ENCODE measurements at places on chromosomes 1 and 21.

GRCh38 chr1:29912425-29912824, 676.1 kb downstream of the PTPRU start:
- peak; percentile 55 for DNase-seq

DNA sequence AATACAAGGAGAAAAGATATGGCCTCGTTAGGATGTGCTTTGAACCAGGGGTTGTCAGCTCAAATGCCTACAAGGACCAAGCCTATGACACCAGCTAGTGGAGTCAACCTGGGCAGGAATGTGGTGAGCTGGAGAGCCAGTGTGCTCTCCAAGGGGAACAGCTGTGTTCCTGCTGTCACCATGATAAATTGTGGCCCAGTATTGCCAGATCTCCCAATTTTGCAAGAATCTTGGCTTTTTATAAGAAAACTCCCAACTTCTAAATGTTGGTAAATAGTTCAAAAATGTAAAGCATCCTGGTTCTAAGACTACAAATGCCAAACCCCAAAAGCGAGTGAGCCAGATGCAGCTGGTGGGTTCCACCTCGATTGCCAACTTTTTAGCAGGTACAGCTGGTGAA, 391.1 kb downstream of the PLPP3 start:
- DNase-seq = no peak

DNA sequence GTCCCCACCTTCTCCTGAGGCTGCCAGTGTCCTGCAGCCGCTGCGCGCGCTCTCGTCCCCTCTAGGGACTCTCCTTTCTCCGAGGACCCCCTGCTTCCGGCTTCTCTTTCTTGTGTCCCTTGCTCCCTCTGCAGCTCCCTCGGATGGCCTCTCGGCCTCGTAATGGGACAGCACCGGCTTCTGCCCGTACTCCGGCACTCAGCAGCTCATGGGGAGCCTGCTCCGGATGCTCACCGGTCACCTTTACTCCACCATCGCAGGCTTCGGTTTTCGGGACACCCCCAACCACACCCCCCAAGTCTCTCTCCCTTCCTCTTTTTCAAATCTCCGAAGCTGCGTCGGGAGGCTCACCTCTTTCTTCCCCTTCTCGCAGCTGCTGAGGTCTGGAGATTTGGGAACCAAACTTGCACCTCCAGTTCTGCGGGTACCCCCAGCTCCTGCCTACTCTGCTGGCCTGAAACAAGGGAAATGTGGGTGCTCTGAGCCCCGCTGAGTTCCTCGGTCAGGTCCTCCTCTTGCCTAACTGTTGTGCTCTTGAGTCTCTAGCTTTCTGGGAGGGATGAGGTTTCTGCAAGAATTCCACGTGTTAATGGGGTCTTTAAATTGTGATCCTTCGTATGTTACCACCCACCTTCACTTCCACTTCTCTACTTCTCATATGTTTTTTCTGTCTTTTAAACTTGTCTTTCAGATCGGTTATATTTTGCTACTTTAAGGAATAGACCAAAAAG, 930 bp downstream of the CDC14A start:
- peak; percentile 30 for DNase-seq

GRCh38 chr1:53148123-53148522, 5.7 kb upstream of the SLC1A7 start:
- DNase-seq = no peak

- no peak for DNase-seq
Measured at GRCh38 chr21:41956926-41957729, 3.3 kb upstream of the C2CD2 start.

- DNase-seq = peak; percentile 30
Measured at GRCh38 chr1:53111073-53111556, 31.3 kb downstream of the SLC1A7 start.

DNA sequence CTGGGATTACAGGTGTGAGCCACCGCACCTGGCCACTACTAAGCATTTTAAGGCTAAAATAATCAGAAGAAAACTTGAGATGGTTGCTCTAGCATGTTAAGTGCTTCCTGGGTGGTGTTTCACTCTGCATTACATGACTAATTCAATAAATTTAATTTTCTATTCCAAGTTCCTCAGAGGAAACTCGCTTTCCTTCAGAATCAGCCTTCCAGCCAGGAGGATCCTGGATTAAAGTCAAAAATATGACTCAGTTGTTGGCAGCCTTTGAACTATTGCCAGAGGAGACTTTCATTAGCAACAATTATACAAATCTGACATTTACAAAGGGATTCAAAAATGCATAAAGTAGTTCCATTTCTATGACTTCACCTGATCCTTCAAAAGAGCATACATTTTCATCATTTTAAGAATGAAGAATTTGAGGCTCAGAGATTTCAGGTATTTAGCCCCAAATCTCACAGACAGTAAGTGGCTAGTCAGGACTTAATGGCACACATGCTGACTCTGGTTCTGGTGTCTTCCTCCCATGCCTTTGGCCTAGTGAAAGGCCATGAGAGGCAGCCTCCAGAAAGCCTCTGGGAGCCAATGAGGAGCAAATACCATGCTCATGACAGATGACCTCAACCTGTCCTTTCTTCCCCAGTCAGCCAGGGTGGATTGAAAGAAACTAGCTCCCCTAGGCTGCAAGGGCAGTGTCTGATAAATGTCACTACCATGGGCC, 115.7 kb downstream of the MAP3K21 start:
- DNase-seq = no peak

GRCh38 chr1:60436186-60436585, 362.6 kb upstream of the C1orf87 start:
- DNase-seq = no peak

DNA sequence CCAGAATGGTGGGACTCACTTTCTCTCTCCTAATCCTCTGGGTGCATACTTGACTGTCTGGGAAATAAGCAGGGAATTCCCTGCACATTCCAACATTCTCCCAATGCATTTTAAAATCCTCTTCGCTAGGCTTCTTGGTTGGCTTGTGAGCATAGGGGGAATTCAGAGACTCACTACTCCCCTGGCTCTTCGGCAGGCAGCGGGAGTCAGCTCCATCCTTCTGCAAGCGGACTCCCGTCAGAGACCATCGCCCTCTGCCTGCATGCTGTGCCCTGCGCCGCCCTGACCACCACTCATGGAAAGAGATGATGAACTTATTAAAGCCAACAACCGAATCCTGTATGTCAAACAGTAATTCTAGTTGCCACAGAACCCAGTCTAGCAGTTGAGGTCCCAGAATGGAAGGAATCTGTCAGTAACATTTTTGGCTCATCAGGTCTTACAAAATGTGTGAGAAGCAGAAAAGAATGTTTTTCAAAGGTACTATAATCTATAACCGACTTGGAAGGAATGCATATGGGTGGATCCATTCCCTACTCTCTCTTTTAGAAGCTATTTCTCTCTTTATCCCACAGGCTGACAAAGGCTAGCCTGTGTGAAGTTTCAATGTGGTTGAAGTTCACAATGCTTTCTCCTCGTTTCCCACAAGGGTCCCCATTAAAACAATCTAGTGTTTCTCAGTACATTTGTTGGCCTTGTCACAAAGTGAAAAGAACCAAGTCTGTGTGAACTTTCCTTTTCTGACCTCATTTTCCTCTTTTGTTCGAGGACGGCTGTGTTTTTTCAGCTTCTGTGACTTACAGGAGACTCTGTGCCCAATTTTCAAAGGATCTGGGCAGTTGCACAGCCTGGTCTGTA, 119.1 kb upstream of the ADAR start:
- DNase-seq = no peak

GRCh38 chr1:169361281-169361680, 6.3 kb downstream of the NME7 start:
- no peak for DNase-seq

DNA sequence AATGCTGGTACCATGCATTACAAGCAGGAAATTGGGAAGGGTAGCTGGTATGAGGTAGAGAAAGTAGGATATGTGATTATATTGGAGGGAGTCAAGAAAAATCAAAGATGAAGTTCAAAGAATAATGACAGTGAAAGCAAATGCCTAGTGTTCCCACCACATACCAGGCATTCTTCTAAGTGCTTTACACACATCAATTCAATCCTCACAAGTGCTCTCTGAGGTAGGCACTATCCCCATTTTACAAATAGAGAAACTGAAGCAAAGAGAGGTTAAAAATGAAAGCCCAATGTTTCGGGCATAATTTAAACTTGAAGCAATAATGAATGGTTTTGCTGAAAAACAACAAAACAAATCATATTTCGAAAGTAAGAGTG, 40.1 kb upstream of the MCOLN3 start:
- DNase-seq = no peak

All from inflammatory macrophage treated with lipopolysaccharide for 1 hour (primary cell).